ENCODE measurements at places on chromosomes 1 and 21.

DNA sequence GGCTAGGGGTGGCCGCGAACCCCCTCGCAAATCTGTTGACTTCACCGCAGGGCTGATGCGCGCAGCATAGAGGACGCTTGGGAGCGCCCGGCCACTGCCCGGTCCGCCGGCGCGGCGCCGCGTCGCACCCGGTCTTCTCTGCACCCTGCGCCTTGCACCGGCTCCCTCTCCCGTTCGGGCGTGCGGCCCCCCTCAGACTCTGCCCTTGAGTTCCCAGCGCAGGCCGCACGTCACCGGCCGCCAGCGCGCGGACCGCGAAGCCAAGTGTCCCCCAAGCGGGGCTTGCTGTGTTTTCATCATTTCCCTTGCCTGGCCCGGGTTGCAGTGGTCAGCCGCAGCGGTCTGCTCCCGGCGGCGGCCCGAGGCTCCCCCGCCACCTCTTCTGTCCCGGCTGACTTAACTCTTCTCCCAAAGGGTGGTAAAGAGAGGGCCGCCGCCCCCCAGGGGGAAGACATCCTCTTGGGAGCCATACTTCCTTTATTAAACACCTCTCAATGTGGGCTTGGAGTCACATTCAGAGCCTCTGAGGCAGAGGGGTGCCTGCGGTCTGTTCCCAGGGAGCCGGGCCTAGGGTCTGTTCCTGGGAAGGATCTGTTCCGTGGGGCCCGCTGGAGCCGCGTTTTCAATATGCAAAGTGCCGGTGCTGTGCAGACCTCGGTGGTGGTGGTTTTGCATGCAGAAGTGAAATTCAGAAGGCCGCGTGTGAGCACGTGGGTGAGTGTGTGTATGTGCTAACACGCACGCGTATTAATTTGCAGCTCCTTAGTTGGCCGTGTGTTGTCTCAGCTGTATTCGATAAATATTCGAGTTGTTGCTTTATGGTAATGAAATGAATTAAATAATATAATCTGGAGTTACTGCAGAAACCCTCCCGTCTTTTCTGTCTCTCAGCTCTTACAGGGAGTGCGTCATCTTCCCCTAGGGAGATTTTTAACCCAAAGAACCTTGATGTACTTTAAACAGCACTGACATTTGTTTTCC is 17.6 kb downstream of the PBX1 start:
- DNase-seq, result no peak

GRCh38 chr1:207318072-207318619 is 3.3 kb upstream of the CD55 start:
- DNase-seq, result no peak

DNA sequence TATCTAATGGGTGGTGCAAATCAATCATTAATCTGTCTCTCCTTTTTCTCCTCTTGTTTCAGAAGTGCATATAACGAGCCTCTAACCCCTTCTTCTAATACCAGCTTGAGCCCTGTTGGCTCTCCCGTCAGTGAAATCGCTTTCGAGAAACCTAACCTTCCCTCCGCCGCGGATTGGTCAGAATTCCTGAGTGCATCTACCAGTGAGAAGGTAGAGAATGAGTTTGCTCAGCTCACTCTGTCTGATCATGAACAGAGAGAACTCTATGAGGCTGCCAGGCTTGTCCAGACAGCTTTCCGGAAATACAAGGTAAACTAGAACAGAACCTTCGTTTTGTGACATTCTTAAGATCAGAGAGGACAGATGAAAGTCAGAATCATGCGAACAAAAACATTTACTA is 25.3 kb upstream of the VAMP3 start:
- DNase-seq, result peak; percentile 80

DNA sequence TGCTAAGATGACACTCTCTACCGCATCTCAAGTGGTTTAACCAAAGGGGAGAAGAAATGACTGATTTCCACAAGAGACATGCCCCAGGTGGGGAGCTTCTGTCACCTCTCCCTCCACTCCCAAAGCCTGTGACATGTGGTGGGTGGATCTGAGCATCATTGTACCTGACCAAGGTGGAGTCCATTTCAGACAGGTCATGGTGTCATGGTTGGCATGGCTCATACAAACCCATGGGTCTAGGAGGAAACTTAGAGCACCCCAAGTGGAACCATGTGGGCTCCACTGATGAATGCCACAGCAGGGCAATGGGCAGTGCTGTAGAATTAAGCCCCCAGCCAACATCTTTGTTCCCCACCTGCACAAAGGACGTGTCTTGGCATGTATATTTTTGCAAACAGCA is 131.5 kb upstream of the EDN2 start:
- no peak for DNase-seq

GRCh38 chr1:3441410-3441847 is 13.0 kb upstream of the ARHGEF16 start:
- no peak for DNase-seq
